Fibroblast of upper back skin (primary cell): ENCODE measurements at places on chromosomes 2 and 18.

DNA sequence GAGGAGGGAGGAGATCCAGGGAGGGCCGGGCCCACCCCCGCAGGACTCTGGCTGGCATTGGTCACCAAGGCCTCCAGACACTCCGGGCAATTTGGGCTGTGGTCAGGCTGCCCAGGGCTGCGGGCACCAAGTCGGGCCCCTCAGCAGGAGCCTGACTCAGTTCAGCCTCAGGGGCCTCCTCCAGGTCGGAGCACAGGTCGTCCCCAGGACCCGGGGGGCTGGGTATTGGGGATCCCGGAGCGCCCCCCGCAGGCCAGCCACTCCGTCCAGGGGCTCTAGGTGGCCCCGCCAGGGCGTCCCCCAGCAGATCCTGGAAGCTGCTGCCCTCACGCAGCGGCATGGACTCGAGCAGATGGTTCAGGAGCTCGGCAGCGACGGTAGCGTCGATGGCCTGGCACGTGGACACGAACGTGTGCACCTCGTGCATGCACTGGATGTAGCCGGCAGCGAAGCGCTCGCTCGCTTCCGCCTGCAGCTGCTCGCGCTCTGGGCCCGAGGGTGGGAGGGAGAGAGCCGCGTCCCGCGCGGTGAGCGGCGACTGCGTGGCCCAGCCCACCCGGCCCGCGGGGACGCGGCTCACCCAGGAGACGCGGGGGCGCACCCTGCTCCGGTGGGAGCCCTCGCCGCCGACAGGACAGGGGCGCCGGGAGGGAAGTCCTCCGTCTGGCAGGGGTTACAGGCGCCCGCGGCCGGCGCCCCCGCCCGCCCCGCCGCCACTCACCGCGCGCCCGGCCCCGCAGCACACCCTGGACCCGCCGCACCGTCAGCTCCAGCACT lies 884 bp downstream of the HES6 start:
- DNase-seq: no peak

DNA sequence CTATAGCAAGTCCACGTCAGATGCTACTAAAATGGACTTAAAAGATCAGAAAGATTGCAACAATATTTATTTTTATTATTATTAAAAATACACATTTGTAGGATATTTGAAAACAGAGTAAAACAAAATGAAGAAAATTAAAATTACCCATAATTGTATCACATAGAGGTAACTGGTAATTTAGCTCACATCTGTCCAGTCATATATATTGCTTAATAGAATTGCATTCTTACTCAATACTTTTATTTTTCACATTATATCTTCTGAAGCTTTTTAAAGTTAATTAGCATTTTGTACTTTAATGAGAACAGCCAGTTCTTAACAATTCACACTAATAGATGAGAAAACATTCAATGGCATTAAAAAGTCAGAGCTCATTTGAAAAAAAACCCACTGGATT lies 11.5 kb upstream of the RNF144A start:
- no peak for DNase-seq

DNA sequence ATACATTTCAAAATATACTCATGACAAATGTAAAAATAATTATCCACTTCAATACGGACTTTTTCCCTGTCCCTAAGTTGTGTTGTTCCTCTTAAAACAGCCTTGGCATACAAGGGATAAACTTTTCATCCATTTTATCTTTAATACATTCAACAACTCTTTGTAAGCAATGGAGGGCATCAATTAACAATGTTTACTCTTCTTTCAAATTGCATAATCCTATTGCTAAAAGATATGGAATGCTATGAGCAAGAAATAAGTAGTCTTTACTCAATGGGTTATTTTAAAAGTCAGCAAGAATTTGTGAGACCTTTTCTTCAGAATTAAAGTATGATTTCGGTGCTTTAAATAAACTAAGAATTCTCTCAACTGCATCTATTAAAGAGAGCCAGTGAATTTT lies 41.9 kb downstream of the SCN9A start:
- no peak for DNase-seq

DNA sequence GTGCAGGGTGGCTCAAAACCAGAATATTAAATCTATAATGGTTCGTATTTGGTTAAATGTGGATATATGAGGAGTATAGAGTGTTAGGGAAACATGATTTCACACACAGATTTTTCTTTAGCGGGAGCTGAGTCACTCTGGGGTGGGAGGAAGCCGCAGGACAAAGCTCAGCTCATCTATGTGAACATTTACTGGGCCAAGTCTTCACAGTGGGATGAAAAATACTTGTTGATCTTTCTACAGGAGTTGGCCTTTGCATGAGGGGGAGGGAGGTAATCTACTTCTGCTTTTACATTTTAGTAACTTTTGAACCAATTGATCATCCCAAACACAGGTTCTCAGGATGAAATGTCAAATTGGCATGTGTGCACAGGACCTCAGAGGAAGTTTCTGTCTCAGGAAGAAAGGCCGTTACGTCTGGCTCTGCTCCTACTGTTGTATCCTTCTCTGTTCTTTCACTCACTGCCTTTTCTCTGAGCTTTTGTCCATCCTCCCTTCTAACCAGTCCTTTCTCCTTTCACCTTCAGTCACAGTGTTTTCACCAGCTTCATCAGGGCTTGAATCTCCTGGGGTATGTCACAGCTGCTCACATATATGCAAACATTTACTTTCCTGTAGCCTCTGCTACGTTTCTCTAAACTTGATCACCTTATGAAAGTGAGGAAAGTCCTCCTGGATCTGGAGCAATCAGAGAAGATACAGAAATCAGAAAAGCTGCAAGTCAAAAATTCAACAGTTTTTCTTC lies 943.3 kb upstream of the FANCL start:
- peak; percentile 42 for DNase-seq

DNA sequence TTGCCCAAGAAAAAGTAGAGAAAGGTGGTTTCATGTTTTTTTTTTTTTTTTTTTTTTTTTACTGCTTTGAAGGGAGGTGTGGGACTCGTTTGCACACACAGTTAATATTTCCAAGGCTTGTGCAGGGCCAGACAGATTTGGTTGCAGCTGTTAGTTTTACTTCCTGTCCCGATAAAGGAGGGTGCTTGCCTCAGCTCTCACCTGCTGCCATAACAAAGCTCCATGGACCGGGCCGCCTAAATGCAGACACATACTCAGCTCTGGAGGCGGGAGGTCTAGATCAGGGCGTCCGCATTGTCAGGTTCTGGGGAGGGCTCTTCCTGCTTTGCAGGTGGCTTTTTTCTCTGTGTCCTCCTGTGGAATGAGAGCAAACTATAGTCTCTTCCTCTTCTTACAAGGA lies 69.9 kb downstream of the ODC1 start:
- DNase-seq: no peak

DNA sequence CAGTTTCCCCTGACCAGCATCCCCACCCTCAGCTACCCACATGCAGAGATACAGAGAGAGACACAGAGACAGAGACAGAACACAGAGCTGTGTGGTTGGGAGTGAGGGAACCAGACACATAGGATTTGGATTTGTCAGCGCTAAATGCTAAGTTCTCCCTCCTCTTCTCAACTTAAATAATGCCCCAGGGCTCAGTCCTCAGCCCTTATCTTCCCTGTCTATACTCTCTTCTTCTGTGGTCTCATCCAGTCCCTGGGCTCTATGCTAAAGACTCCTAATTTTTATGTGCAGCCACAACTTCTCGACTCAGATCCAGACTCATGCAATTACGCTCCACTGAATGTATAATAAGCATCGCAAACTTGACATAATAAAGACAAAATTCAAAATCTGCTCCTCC lies 47.1 kb downstream of the COLEC12 start:
- no peak for DNase-seq
